HT-29 (cell line): ENCODE measurements at places on chromosomes 16 and 17. TPM values are rescaled to one million over a fixed set of nuclear protein-coding genes. Genes with fewer than 3 reads are reported as not detected.

DNA sequence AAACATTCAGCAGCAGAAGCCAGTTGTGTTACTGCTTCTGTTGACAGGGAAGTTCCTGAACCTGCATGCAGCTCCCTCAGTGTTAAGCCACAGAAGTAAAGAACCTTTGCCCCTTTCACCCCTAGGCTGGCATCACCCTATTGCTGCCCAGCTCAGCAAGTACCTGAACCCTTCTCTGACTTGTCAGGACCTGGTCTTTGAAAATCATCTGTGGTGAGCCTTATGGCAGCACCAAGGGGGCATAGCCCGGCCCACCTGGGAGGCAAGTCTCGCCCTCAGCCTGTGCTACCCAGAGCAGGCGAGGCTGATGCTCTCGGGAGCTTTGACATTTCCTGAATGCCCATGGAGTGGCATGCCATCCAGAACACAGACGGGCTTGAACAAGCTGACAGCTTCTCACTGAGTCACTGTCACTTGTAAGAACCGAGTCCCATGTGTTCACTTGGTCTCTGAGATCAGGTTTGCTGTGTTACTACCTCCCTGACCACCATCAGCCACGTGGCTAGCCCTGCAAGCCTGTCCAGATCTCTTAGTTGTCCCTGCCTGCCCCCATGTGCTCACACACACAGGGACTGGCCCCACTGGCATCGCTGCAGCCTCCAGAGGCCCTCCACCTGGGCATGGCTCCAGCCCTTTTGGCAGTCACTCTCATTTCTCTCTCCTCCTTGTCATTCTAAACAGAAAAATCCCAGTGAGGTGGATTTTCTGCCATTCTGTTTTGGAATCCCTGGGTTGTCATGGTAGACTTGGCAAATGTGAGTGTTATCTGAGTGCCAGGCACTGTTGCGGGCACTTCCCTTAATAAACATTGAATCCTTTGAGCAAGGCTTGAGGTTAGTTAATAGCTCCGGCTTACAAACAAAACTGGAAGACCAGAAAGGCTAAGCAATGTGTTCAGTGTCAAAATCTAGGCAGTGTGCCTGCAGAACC, 2.9 kb upstream of the CARMIL2 start:
- no peak for DNase-seq

DNA sequence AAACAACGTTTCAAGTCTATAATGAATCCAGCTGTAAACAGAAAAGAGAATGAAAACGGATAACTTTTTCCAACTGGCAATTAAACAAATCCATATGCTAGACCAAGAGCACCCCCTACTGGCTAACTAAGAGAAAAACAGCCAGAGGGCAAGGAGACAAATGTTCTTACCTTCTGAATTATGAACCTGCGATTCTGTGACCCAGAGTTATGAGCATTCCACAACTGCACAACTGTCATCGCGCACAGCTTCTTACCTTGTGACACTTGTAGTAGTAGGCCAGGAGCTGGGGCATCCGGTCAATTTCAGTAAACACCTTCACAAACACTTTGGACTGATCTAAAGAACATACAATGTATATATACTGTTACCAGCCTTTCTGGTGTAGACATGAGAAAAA, 18.6 kb downstream of the COG7 start:
- peak; percentile 87 for DNase-seq

- DNase-seq, result no peak
Observed at GRCh38 chr16:15643946-15644250, 944 bp upstream of the MARF1 start.

DNA sequence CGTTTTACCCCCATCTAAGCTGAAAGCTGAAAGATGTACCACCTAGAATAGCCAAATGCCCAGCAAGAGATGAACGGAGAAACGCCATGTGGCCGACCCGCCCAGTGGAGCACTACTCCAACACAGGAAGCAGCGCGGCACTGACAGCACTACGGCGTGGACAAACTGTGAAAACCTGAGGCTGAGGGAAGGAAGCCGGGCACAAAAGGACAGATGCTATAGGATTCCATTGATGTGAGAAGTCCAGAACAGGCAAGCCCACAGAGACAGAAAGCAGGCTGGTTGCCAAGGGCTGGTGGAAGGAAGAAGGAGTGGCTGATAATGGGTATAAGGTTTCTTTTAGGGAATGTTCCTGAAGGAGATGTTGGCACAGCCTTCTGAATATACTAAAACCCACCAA, 29.4 kb upstream of the SLC38A8 start:
- no peak for DNase-seq

GRCh38 chr17:76191896-76192295, 48.4 kb downstream of the RNF157 start:
- no peak for DNase-seq

DNA sequence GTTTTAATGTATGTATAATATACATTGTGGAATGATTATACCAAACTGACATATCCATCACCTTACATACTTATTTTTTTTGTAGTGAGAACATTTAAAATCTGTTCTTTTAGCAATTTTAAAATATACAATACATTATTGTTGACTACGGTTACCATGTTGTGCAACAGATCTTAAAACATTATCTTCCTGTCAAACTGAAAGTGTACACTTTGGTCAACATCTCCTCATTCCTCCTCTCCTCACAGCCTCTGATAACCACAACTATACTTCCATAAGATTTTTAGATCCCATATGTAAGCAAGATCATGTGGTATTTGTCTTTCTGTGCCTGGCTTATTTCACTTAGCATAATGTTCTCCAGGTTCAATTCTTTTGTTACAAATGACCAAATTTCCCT, 7.5 kb upstream of the DNAJA2 start:
- no peak for DNase-seq

KRTAP4-1 gene
- total RNA-seq, result not detected in 2 replicates
